ENCODE measurements at places on chromosomes 4 and X.

GRCh38 chr4:83910693-83911092, 374.8 kb downstream of the GPAT3 start:
- DNase-seq = no peak

- DNase-seq = no peak
Measured at GRCh38 chr4:18698119-18698883, 676.7 kb upstream of the LCORL start.

- peak; percentile 5 for DNase-seq
Measured at GRCh38 chrX:109856974-109857373, 123.9 kb upstream of the ACSL4 start.

DNA sequence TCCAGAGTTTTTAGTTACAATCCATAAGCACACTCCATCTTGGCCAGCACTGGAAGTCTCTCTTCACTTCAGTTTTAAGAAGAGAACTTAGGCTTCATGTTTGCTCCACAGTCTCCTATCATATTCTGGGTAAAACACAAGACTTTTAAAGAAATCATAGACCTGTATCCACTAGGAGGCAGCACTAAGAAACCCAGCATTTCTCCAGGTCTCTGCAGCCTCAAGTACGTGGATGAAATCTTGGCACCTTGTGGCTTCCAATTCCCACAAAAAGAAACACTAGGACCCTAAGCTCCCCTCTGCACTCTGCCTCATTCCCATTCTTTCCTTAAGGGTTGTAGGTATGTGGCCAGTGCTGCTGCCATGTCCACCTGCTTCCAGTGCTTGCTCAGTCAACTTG, 367.3 kb upstream of the CASK start:
- DNase-seq = peak; percentile 4

- peak; percentile 23 for DNase-seq
Measured at GRCh38 chr4:151922306-151922705, 161.5 kb upstream of the GATB start.

DNA sequence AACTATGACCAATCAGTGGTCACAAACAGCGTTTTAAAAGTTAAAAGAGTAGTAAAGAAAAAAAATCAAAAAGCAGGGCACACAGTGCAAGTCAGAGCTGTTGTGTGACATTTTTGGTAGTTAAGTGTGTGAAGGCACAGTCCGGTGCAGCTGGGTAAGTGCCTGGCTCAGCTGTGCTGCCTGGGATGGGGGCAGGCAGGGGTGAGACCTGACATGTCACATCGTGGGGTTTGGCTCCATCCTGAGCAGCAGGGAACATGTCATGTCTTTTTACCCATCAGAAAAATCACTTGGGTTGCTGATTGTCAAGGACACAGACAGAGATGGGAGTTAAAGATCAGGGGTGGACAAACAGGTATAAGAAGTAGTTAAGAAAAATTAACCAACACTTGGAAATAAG, 125.1 kb downstream of the NSUN7 start:
- DNase-seq = no peak

- peak; percentile 72 for DNase-seq
Measured at GRCh38 chrX:129759576-129760061, 20.1 kb upstream of the SASH3 start.

DNA sequence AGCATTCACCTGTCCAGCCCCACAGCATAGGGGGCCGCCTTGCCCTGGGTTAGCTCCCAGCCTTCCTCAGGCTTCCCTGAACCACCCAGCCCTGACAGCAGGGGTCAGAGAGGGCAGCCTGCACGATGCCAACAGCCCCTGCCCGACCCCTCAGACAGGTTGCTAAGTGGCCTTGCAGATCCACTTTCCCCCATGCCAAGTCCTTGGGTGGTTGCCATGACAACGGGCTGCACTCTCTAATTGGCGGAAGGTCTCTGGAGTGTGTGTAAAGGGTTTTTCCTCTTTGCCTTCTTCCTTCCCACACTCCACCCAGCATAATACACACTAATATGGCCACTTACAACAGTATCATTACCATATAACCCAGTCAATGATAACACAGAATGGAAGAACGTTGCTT, 99.6 kb upstream of the AFAP1 start:
- DNase-seq = no peak

DNA sequence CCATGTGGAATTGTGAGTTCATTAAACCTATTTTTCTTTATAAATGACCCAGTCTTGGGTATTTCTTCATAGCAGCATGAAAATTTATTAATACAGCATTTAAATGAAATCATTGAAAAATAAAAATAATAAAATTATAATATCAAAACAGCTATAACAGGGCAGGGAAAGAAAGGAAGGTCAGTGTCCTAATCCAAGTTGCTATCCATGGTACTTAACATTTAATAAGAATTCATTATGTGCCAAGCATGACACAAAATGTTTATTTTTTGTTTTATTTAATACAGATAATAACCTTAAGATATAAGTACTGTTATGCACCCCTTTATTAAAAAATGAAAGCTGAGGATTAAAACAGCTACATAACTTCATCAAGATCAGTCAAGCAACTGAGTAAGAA, 838.4 kb downstream of the RAB28 start:
- no peak for DNase-seq

Measured in GM03348 (cell line).